Inflammatory macrophage treated with lipopolysaccharide for 4 hours (primary cell): ENCODE measurements at places on chromosomes 13 and 19.

GRCh38 chr19:7778081-7778480 is 15.0 kb downstream of the CLEC4M start:
- DNase-seq: peak; percentile 56

GRCh38 chr19:55481148-55481793 is 3.7 kb upstream of the NAT14 start:
- DNase-seq: no peak

DNA sequence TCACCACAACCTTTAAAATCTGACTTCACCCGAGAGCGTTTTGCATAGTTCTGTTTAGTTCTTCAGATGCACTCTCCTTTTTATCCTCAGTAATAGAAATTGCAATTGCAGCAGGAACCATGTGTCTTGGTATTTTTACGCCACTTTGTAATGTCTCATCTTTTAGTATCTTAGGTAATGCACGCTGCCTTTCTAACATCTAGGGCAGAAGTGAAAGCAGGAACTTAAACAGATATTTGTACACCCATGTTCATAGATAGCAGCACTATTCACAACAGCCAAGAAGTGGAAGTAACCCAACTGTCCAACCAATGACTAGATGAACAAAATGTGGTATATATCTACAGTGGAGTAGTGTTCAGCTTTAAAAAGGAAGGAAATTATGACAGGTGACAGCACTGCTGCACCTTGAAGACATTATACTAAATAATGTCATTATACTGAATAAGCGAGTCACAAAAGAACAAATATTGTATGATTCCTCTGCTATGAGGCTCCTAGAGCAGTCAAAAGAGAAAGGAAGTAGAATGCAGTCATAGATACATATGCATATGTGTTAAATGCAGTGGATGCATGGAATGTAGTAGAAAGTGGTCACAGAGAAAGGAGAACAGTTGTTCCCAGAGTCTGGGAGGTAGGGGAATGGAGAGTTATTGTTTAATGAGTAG is 105.9 kb upstream of the GJB6 start:
- DNase-seq: peak; percentile 94

DNA sequence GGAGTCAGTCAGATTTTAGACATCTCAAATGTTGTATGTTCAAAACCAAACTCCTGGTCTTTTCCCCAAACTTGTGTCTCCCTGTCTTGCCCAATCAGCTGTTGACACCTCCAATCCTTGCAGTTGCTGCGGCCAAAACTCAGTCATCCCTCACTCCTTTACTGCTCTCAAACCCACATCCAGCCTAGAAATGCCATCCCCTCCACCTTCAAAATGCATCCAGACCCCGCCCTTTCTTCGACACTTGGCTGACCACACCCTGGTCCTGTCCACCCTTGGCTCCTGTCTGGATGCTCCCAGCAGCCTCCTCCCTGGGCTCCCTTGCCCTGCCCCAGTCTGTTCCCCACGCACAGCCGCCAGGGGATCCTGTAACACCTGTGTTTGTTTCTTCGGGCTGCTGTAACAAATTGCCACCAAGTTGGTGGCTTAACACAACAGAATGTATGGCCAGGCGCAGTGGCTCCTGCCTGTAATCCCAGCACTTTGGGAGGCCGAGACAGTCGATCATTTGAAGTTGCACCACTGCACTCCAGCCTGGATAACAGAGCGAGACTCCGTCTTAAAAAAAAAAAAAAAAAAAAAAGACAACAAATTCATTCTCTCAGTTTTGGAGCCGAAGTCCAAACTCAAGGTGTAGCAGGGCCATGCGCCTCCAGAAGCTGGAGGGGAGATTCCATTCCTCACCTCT is 11.7 kb downstream of the PLD3 start:
- no peak for DNase-seq

- no peak for DNase-seq
Measured at GRCh38 chr13:35743165-35743564, 266.7 kb upstream of the MAB21L1 start.

- DNase-seq: no peak
Measured at GRCh38 chr13:59663707-59664106, 500.0 kb downstream of the DIAPH3 start.

DNA sequence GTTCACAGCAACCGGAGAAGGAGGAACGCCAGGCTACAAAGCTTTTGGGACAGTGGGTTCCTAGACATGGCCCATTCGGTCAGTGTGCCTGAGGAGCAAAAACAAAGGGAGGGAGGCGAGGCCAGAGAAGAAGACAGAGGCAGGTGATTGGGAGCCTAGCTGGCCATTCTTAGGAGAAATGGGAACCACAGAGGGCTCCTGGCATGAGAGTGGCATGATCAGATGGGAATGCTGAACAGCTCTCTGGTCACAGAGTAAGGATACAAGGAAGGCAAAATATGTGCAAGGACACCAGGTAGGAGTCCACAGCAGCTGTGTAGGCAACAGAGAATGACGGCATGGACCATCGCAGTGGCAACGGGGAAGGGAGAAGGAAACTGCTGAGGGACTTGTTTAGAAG is 82.4 kb downstream of the EFNB2 start:
- DNase-seq: no peak

- no peak for DNase-seq
Measured at GRCh38 chr13:37202264-37202663, 96.8 kb upstream of the CSNK1A1L start.

- no peak for DNase-seq
Measured at GRCh38 chr13:97243915-97244781, 22.0 kb downstream of the MBNL2 start.

GRCh38 chr13:74270018-74270417 is 135.8 kb upstream of the KLF12 start:
- DNase-seq: no peak

GRCh38 chr13:91546900-91547299 is 148.5 kb downstream of the GPC5 start:
- peak; percentile 67 for DNase-seq

DNA sequence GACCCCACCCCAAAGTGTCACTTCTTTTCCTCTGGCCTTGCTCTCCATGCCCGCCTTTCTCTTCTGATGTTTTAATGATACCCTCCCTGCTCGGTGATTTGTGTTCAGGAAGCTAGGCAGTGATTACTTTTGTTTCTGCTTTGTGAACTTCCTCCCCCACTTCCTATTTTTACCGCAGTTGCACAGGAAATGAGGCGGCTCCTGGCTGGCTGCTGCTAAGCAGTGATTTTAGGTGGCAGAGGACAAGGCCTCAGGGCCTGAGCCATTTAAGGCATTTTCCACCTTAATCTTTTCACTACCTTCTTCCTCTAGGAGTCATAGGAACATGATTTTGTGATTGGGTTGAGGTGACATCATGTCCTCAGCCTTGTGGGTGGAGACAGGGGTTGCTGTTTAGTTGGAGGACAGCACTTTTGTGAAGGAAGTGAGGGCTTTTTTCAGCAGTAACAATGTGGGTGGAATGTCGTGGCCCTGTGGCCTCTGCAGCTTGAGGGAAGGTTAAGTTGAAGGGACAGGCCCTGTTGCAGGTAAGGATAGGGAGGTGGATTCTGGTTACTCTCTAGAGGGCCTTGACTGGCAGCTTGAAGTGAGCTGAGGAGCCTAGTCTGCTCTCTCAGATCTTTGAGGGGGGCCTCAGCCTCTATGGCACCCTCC is 15.7 kb downstream of the GARRE1 start:
- peak; percentile 89 for DNase-seq

- DNase-seq: no peak
Measured at GRCh38 chr13:108528303-108528702, 101.1 kb upstream of the MYO16 start.

- DNase-seq: peak; percentile 47
Measured at GRCh38 chr19:44552324-44552723, 22.8 kb upstream of the CEACAM20 start.

- no peak for DNase-seq
Measured at GRCh38 chr19:34540811-34541557, 59.4 kb downstream of the WTIP start.

DNA sequence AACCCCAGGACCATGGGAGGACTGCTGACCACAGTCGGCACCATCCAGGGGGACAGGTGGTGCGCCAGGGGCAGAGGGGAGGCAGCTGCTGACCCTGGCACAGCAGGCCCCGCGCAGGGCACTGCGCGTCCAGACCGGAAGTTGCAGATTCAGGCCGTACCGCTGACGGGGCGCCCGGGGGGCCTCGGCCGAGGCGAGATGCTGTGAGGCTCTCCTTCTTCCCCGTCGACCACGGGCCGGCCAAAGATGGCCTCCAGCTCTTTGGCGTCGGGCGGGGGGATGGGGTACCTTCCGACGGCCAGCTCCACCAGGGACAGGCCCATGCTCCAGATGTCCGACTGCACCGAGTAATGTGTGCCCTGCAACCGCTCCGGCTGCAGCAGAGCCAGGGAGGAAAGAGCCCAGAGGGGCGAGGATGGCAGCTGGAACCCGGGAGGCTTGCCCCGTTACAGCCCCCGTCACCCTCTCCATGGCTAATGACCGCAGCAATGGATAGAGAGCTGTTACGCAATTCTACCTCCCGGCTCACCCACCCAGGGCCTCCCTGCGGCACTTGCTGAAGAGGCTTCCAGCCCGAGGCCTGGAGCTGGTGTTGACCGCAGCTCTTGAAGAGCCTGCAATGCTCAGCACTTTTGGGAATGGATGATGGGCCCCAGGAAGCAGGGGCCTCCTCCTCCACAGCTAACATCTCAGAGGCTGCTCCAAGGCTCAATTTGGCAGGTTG is 24.7 kb downstream of the MAP2K2 start:
- no peak for DNase-seq

DNA sequence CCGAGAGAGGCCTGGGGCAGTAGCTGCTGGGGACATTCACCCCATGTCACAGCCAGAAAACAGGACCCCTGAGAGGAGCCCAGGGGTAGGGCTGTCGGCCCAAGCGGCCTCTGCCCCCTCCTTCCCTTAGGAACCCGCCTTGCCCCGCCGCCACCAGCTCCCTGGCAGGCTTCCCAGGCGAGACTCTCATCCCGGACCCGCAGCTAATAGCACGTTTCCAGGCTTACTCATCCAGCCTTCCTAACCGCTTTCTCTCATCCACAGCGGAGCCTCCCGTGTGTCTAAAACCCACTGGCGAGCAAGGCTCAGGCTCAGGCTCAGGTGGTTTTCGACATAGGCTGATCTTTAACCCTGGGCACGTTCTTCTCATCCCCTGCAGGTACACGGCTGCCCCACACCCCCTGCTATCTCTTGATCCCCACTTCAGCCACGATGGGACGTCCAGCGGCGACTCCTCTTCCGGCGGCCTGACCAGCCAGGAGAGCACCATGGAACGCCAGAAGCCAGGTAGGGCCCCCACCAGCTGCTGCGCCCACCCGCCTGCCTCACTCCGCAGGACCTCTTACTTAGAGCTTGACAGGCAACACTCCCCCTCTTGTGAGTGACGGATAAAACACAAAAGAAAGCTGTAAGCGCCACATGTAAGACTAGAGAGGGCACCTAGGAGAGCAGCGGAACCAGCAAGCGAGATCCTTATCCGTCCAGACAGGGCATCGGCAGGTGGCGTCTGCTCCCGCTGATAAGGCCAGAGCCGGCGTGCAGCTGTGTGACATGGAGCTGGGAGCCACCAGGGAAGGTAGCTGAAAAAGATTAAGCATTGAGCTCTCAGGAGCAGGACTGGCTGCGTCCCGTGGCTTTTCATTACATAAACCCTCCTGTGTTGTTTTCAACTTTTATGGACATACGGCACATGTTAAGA is 71.3 kb downstream of the DPF1 start:
- no peak for DNase-seq

GRCh38 chr19:16366056-16366432 is 41.4 kb downstream of the KLF2 start:
- no peak for DNase-seq
